ENCODE measurements at places on chromosomes 3 and 15.
A peak's percentile ranks its signal among the peaks of the same experiment; 100 is the strongest.

- no peak for DNase-seq
These were observed 419.4 kb upstream of the ADAMTS9 start for GRCh38 chr3:65107174-65107573.

DNA sequence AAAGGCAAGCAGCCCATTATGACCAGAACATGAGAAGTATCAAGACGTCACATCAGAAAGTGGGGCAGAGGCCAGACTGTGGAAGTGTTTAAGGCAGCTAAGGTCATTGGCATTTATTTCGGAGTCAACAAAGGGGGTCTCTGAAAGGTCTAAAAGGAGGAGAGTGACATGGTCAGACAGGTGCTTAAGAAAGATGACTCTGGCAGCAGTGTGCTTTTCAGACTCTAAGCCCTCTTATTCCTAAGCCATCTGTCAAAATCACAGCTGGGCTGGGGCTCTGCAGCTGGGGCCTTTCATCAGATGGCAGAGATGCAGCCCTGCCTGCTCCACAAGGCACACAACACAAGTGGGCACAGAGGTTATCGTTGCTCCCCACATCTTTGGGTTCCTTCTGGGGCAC lies 14.0 kb downstream of the FBXL22 start:
- no peak for DNase-seq

GRCh38 chr3:129954514-129954913 lies 20.0 kb upstream of the TRH start:
- no peak for DNase-seq

GRCh38 chr3:186614597-186615483 lies 2.0 kb downstream of the AHSG start:
- DNase-seq, result peak; percentile 57

- no peak for DNase-seq
These were observed 18.7 kb downstream of the THRB start for GRCh38 chr3:24475925-24476324.

DNA sequence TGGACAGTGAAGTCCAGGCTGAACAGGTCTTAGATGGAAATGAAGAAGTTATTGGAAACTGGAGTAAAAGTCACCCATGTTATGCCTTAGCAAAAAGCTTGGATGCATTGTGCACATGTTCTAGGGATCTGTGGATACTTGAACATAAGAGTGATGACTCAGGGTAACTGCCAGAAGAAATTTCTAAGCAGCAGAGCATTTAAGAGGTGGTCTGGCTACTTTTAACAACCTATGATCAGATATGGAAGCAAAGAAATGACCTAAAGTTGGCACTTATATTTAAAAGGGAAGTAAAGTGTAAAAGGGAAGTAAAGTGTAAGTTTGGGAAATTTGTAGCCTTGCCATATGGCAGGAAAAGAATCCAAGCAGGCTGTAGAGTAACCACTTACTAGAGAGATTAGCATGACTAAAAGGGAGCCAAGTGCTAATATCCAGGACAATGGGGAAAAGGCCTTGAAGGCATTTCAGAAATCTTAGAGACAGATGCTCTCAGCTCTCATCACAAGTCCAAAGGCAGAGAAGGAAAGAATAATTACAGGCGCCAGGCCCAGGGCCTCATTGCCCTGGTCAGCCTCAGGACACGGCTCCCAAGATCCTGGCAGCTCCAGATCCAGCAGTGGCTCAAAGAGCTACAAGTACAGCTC lies 73.9 kb upstream of the KCNH8 start:
- DNase-seq, result no peak

- no peak for DNase-seq
These were observed 704.7 kb upstream of the ARPP21 start for GRCh38 chr3:34934660-34935059.

DNA sequence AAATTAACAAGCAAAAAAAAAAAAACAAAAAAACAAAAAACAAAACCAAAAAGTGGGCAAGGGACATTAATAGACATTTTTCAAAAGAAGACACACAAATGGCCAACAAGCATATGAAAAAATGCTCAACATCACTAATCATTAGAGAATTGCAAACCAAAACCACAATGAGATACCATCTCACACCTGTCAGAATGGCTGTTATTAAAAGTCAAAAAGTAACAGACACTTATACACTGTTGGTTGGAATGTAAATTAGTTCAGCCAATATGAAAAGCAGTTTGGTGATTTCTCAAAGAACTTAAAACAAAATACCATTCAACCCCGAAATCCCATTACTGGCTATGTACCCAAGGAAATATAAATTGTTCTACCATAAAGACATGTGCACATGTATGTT lies 222.4 kb upstream of the CD96 start:
- no peak for DNase-seq

DNA sequence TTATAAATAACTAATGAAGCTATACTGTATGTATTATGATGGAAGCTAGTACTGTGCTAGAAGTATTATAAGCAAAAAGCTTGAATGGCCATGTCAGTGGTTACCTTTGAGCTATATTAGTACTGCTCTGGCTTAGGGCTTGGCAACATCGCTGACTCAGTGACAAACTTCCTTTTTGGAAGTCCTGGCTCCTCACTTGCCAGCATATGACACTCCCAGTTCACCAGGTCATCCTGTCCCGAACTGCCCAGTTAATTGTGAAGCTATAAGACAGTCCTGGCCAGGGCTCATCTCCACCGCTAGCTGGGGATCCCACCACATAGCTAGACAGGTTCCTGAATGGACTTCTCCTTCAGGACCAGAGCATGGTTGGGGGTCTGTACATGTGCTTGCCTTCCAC lies 31.9 kb downstream of the RAB8B start:
- no peak for DNase-seq

GRCh38 chr3:35663471-35663870 lies 24.1 kb downstream of the ARPP21 start:
- no peak for DNase-seq

DNA sequence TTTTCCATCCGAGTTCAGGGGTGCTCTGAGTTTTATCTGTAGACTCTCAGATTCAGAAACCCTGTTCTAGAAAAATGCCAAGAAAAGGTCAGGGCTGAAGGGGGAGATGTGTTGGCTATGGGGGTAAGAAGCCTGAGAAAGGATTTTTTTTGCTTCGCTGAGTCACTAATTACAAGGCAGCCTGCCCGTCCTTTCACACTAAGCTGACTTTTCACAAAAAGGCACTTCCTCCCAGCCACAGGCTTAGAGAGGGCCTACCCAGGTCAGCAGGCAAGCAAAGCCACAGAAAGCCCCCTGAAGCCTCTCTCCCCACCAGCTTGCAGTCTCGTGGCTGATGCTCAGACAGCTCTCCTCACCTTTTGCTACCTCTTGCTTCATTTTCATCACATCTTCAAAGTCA lies 192.6 kb upstream of the PRICKLE2 start:
- DNase-seq, result no peak

DNA sequence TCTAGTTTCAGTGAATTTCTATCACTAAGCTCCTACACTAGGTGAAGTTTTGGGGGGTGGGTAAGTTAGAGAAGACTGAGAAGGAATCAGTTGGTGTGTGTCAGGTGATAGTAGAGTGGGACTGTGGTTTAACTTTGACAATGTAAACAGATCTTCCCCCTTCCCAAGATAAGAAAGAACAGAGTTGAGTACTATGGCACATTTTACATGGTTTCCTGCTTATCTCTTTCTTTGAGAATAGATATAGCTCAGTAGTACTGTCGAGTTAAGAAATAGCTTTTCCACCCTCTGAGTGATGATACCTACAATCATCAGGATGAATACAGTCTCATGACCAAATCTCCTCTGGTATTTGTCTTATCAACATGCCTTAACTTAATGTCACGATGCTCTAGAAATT lies 42.8 kb downstream of the GAP43 start:
- DNase-seq, result no peak

DNA sequence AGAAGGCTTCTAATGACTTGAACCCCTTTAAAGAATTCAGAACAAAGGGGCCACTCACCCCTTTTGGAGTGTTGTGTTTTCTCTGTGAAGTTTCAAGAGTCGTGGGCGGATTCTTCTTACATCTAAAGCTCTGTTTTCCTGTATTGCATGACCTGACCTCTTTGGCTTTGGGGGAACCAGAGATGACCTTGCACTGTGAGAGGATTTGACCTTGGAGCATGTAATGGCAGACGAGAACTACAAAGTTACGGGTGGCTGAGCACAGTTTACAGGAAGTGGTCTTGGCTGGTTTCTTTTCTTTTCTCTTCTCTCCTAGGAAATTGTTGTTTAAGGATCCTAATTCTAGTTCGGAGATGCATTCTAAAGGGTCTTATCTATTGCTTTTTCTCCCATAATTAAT lies 6.2 kb upstream of the BDH1 start:
- no peak for DNase-seq

- no peak for DNase-seq
These were observed 119.0 kb upstream of the DLG1 start for GRCh38 chr3:197417441-197417840.

- no peak for DNase-seq
These were observed 8.1 kb downstream of the PGBD4 start for GRCh38 chr15:34109797-34110663.

GRCh38 chr3:46609212-46609721 lies 3.1 kb upstream of the FAM240A start:
- DNase-seq, result no peak

- no peak for DNase-seq
These were observed 29.7 kb downstream of the TEX9 start for GRCh38 chr15:56394909-56395308.

GRCh38 chr3:49158103-49158709 lies 7.9 kb downstream of the CCDC71 start:
- no peak for DNase-seq

DNA sequence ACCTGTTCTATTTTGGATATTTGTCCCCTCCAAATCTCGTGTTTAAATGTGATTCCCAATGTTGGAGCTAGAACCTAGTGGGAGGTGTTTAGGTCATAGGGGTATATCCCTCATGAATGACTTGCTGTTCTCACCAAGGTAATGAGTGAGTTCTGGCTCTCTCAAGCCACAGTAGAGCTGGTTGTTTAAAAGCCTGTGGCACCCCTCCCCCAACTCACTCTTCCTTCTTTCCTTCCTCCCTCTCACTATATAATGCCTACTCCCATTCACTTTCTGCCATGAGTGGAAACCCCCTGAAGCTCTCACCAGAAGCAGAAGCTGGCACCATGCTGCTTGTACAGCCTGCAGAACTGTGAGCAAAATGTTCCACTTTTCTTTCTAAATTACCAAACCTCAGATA lies 341.1 kb downstream of the SI start:
- DNase-seq, result no peak

DNA sequence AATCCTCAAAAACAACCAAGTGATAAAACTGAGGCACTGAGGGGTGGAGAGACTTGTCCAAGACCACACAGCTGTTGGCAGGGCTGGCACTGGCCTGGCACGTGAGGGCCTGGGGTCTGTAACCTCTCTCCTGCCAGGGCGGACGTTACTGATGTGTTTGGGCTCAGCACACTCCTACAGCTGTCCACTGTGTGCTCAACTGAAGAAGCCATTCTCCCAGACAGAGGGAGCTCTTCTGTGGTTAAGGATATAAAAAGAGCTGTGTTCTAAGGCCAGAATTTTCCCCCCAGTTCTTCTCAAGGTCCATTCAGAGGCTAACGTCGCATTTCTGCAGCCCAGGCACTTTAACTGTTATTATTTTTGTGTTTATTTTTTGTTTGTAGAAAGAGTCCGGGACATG lies 429.0 kb upstream of the ATP11B start:
- DNase-seq, result no peak

DNA sequence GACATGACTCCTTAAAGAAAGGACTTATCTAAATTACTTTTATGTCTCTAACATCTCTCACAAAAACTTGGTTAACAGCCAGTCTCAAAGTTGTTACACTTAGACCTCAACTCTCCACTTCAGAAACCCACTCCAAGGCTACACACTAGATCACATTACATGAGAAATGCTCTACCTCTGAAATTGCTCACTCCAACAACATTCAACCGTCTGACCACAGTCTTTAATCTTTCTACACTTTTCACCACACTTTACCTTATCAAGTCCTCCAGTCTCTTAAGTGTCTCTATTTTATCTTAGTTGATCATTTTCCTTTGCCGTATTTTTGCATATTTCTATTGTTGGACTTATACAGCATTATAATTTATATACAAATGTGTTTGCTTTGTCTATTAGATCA lies 5.8 kb downstream of the SLC12A6 start:
- no peak for DNase-seq

GRCh38 chr3:67617518-67617917 lies 36.9 kb downstream of the SUCLG2 start:
- DNase-seq, result no peak

- no peak for DNase-seq
These were observed 114.4 kb upstream of the TSPAN3 start for GRCh38 chr15:77185242-77185785.

DNA sequence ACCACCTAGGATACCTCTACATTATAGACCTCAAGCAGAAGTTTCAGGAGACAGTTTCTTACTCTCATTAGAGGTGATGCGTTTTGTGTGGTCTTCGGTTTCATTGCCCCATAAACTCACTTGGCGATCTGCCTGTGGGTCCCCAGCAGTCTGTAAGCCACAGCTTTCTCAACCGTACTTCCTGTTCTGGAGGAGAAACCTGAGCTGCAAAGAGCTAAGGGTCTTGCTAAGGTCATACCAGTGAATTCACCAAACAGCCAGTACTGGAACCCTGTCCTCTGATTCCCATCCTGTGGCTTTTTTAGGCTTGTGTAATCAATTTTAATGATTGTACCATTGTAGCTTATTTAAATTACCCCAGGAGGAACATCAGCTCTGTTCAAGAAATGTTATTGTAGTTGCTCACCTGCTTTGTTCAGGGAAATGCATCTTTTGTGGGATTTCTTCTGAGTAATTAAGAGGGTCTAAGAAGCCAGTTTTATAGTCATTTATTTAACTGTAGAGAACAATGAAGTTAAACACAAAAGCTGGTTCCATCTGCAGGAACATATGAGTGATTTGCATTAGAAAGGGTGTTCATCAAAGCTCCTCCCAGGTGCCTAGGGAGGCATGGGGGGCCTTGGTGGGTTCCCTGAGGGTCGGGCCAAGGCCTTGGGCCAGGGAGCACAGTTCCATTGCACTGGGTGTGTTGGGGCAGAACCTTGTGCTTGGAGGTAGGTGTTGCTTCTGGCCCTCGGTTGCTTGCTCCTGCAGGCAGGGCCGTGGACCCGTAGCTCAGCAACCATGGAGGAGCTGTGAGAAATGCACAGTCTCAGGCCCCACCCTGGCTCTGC lies 69.6 kb downstream of the APBA2 start:
- no peak for DNase-seq
